ENCODE measurements at places on chromosomes 5 and 9.

DNA sequence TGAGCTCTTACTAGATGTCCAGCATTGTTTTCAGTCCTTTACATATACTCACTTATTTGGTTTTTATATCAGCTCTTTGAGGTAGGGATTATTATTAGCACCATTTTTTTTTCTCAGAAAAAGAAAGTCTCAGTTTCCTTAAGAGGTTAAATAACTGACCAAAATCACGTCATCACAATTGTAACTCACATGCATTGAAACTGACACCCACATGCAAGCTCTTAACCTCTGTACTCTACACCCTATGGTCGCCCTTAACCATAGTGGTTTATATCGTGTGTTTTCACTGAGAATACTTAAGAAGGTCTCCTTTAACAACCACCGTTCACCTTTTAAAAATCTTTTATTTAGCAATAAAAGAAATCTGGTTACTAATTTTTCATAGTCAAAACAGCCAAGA, 61.0 kb downstream of the PRDM6 start:
- no peak for DNase-seq

- no peak for DNase-seq
These were observed 10.5 kb downstream of the SH2D3C start for GRCh38 chr9:127767909-127768331.

DNA sequence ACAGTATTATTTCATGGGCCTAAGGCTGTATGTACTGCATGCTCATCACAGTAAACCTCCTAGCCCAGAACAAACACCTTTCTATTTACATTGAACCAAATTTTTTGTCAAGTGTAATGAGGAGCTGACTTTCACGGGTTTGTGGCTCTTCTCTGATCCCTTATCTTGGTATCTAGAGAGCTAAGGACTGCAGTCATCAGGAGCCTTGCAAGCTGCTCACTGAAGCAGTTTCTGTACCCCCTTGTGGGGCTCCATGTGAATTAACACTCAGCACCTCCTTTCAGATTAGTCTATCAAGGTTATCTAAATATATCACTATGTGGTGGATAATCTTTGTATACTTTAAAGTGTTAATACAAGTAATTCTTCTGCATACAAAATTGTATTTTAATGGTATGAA, 108.2 kb downstream of the AUH start:
- no peak for DNase-seq

- DNase-seq, result peak; percentile 25
These were observed 6.7 kb downstream of the IRF1 start for GRCh38 chr5:132483661-132484390.

- no peak for DNase-seq
These were observed 428.7 kb downstream of the ISL1 start for GRCh38 chr5:51811883-51812471.

DNA sequence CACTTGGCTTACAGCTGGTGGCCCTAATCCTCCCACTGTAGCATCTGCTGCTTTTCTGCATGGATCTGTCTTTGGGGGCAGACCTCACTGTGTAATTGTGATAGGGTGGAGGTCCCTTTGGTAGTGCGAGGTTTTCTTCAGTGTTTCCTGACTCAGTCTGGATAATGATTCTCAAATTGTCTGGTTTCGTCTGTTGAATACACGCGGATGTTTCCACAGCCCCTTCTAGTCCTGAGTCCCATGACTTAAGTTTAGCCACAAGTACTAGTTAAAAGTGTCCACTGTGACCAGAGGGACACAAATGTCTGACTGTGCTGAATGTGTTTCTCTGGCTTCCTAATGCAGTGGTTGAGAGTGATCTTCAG, 70.5 kb downstream of the LMNB1 start:
- DNase-seq, result no peak

DNA sequence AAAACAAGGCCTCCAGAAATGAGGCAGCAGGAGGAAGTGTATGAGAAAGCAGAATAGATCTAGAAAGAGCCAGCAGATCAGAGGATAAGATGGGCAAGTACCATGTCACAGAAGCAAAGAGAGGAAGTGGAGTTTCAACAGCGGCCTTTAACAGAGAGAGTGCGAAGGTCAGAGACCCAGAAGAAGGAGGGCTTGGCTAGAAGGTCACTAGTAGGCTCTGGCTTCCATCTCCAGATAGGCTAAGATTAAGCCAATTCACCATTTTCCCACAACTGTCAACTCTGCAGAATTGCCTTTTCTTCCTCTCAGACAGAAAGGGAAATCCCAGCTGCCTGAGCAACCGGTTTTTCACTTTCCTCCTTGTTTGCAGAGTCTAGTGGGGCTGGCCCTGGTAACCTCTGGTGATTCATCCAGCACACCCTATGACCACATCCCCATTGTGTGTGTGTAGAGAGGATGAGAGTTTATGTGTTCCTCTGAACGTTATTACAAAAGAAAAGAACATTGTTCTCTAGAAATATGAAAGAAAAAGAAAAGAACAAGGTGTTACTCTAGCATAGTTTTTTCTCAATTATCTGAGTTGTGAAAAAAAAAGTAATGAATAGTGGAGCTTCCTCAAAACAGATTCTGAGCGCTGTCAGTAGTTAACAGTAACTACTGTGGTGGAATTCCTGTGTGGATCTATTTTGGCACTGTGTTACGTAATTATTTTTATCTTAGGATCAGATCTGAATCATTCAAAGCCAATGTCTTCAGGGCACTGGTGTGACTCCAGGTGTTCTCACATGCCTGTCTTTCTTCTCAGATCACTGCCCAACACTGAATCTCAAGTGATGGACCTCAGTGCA, 220.4 kb downstream of the ARRDC3 start:
- DNase-seq, result no peak

DNA sequence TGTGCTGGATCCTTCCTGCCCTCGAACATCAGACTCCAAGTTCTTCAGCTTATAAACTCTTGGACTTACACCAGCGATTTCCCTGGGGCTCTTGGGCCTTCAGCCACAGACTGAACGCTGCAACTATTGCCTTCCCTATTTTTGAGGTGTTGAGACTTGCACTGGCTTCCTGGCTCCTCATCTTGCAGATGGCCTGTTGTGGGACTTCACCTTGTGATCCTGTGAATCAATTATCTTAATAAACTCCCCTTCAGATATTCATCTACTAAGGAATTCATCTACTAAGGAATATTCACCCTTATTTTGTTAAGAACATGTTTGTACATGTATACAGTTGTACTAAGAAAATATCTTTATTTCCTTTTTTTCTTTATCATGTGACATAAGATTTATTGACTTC, 1079.7 kb downstream of the CDH12 start:
- no peak for DNase-seq

DNA sequence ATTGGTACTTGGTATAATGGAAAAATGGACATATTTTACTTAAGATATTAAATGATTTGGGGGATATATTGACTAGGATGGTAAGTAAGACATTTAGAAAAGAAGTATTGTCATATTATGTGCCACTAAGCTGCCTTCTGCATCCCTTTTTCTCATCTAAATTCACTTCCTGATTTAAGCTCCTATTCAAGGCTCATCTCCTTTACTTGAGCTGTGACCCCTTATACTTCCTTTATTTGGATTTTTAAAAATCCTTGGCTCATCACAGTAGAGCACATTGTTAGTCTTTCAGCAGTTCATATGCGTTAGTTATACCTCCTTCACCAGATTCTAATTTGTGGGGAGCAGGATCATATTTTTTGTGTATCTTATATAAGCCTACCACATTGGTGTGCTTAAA, 6.6 kb downstream of the COMMD10 start:
- DNase-seq, result no peak

GRCh38 chr9:95082401-95083084, 235.0 kb downstream of the FANCC start:
- DNase-seq, result no peak

DNA sequence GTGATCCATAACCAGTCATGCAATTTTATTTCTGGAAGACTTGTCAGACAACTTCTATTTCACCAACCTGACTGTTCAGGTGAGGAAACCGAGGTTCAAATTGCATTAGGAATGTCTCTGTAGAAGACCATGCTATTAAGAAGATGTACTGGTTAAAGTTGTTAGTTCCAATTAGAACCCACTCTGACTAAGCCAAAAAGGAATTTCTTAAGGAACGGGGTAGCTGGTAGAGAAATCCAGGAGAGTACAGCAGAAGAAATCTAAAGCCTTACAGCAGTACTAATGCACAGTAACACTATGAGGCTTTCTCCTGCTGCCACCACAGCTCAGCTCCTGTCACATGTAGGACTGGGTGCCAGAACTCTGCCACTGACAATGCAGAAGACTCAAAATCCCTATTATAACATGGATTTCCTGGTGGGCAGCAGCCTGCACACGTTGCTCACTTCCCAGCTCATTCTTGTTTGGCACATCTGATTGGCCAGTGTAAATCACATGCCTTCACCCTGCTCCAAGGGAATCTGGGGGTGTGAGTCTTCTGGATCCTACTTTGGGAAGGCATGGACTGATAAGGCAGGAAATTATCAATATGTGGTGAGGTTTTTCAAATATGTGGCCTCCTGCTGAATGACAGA, 37.1 kb downstream of the CAST start:
- no peak for DNase-seq

GRCh38 chr5:178832618-178833201, 27.0 kb upstream of the ZNF354B start:
- DNase-seq, result no peak

DNA sequence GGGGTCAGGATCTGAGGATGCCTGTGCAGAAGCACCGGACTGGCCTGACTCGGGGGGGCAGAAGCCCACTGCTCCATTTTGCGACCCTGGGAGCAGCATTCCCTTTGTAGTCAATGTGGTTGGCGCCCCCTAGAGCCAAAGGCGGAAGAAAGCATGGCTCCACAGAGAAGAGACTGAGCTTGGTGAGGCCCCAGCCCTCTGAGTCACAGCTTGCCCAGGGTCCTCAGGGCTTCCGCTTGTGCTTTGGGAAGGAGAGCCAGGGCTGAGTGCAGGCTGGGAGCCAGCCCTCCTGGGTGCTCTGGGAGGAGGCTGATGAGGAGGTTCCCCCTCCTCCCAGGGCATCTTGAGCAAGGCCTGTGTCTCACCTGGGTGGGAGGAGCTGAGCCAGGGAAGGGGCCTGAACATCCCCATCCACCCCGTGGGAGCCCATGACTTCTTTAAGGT, 5.5 kb upstream of the AQP3 start:
- DNase-seq, result peak; percentile 57

GRCh38 chr5:117803533-117803932, 1184.8 kb downstream of the DTWD2 start:
- no peak for DNase-seq

- DNase-seq, result no peak
These were observed 41.4 kb downstream of the AUH start for GRCh38 chr9:91320299-91320698.

GRCh38 chr5:32531885-32532520, 53.4 kb upstream of the SUB1 start:
- DNase-seq, result peak; percentile 53

GRCh38 chr5:135025730-135026644, 8.0 kb downstream of the PITX1 start:
- DNase-seq, result no peak

DNA sequence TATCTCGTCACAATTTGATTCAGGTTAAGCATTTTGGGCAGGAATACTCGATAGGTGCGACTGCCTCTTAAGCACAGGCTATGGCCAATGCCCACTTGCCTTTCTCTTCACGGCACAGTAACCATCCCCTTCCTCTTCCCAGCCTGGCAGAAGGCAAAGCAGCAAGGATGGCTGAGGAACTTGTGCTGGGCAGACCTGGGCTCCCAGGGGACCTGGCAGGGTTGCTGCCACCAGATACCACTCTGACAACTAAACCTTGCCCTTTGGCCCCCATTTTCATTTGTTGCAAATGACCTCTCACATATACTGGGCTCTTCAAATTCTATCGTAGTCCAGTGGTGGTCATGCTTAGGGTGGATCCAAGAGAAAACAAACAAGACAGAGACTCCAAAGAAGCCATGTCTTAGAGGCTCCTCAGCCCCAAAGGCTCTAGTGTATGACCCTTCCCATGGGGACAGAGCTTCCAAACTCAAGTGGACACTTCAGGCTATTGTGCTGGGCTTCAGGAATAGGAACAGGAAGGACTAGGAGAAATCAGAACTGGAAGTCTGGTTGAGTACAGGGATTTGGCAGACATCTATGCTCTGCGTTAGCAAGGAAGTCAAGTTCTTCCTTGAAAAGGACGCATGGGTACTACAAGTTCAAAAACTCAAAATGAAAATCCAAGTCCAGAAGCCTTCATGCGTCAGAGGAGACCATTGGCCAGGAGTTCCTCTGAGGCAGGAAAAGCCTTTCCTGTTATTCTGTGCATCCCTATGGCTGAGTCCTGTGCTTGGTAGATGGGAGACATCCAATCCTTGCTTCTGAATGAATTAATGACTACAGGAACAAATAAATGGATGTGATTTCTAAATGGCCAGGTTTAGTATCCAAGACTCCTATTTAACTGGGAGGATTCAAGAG, 64.6 kb upstream of the PLPP1 start:
- no peak for DNase-seq

DNA sequence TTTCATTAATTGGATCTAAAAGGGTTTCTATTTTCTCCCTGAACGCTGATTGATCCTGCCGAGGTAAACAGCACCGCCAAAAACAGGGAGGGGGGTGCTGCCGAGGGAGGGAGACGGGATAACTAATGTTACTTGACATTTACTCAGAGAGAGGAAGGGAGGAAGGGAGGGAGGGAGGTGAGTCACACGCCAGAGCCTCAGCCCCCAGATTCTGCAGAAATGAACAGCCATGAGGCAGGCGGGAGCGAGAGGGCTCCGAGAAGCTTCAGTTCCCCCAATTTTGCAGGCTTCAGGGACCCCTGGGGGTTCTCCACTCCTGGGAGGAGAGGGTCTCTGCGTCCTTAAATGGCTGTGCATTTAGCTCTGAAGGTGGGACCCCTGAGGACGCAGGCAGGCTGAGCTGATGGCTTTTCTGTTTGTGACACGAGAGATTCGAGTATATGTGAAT, 59.1 kb upstream of the IER5L start:
- DNase-seq, result peak; percentile 67

GRCh38 chr9:107839371-107839770, 349.8 kb upstream of the KLF4 start:
- no peak for DNase-seq

- DNase-seq, result no peak
These were observed 126.7 kb upstream of the GRHPR start for GRCh38 chr9:37295796-37296195.

GRCh38 chr5:109468288-109468676, 58.5 kb upstream of the PJA2 start:
- DNase-seq, result no peak

- DNase-seq, result no peak
These were observed 37.0 kb downstream of the TNFSF8 start for GRCh38 chr9:114893221-114894010.

DNA sequence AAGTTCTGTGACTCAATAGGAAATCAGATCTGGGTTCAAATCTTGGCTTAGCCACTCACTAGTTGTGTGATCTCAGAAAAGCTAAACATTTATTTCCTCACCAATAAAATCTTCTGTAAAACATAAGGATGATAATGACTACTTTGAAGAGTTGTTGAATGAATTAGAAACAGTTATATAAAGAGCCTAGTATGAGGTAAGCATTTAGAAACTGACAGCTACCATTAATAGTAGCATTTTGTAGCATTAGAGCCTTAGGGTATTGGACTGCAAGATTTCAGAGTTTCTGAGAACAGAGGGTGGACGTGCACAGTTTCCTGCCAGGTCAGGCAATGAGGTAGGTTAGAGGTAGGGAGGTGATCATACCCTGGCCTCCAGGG, 293.2 kb downstream of the CWC27 start:
- no peak for DNase-seq

GRCh38 chr9:12464910-12465512, 228.2 kb upstream of the TYRP1 start:
- no peak for DNase-seq
